ENCODE measurements at places on chromosomes 6 and 20. TPM values are rescaled to one million over a fixed set of nuclear protein-coding genes. Genes with fewer than 3 reads are reported as not detected.

PKIB gene
- 2.6 TPM for total RNA-seq

TP53TG5 gene
- total RNA-seq: not detected

KHDC1L gene
- not detected for total RNA-seq

IMPG1 gene
- 0.26 TPM for total RNA-seq

TPD52L2 gene
- 132 TPM for total RNA-seq

BIRC7 gene
- total RNA-seq: not detected

BMP5 gene
- 0.13 TPM for total RNA-seq

ZNFX1 gene
- total RNA-seq: 24.2 TPM

RBPJL gene
- not detected for total RNA-seq

CST7 gene
- total RNA-seq: not detected

SPATS1 gene
- not detected for total RNA-seq

KIAA0408 gene
- total RNA-seq: 1.6 TPM

MCM8 gene
- total RNA-seq: 4.2 TPM

Measured in epithelial cell of alveolus of lung (primary cell).